ENCODE measurements at places on chromosomes 5 and 9.

DNA sequence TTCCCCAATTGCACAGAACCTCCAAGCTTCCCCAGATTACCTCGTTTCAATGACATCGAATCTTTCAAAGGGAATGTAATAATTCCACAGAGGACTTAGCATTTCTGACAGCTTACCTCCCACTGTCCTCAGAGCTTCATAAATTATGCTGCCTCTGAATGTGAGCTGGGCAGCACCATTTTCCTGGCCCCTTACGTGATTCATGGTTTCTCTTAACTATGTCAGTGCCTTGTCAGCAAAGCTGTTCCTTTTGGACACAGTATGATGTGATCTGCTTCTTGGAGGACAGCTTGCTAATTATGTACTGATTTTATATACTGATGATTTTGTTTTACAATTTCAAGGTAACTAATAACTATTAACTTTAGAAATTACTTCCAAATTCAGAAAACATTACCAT is 27.7 kb upstream of the SSBP2 start:
- no peak for DNase-seq

- no peak for DNase-seq
These were observed 5.1 kb downstream of the PIP5K1B start for GRCh38 chr9:68710111-68710471.

DNA sequence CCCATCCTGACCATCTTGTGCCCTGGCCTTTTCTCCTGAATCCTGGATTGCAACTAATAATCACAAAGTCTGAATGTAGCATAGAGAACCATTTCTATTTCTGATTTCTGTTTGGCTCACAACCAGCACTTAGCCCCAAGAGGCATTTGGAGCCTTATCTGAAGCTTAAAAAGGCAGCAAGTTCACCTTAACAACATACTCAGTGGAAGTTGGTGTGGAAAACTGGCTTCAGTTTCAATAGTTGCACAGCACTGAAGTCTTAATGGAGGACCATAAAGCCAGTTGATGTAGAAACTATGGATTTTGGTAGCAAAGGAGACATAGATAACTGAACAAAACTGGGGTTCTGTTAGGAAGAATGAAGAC is 574.1 kb downstream of the PSAT1 start:
- peak; percentile 46 for DNase-seq

DNA sequence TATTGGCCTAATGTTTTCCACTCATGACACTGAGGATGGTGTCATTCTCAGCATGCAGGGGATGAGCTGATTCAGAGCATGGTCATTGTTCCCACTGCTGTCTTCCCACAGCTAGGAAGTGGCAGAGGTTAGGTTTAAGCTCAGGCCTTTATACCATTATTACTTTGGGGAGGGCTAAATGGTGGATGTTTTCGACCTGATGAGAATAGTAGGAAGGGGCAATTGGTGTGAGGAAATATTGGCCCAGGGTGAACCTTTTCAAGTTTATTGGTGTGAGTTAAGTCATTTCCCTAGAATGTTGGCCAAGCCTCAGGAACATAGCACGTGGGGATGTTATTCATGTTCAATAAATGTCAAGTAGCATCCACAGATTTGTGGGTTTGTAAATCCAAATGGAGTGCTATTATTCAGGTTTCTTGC is 59.6 kb downstream of the ARHGAP26 start:
- DNase-seq = no peak

- no peak for DNase-seq
These were observed 101.0 kb downstream of the CD180 start for GRCh38 chr5:67095346-67096171.

GRCh38 chr9:131745610-131746009 is 5.7 kb upstream of the RAPGEF1 start:
- no peak for DNase-seq

GRCh38 chr5:38208782-38209378 is 49.5 kb upstream of the EGFLAM start:
- no peak for DNase-seq

DNA sequence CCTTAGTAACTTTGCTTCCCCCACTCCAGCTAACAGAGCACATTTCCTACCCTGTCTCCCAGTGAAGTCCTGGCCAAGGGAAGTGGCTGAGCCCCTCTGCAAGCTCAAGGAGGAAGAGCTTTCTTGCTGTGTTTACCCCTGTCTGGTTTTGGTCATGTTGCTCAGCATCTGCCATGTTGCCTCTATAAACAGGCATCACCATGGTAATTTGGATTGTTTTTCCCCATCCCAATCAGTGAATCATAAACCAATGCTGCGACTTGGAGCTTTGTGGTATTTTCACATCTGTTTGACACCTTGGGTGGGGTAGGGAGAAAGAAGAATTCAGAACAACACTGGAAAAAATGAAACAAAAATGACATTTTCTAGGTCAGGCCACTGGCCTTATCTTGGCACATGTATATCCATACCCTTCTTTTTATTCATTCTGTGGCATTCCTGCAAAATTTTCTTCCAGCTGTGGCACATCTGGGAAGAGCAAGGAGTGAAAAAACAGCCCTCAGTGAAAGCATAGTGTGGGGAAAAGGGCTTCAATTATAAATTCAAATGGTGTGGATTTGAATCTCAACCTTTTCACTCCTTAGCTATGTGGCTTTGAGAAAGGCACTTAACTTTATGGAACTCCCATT is 42.5 kb downstream of the SLIT3 start:
- DNase-seq = no peak

GRCh38 chr9:73613092-73613701 is 461.5 kb downstream of the ANXA1 start:
- DNase-seq = peak; percentile 21

- DNase-seq = no peak
These were observed 109.1 kb upstream of the ELL2 start for GRCh38 chr5:96070622-96071225.

DNA sequence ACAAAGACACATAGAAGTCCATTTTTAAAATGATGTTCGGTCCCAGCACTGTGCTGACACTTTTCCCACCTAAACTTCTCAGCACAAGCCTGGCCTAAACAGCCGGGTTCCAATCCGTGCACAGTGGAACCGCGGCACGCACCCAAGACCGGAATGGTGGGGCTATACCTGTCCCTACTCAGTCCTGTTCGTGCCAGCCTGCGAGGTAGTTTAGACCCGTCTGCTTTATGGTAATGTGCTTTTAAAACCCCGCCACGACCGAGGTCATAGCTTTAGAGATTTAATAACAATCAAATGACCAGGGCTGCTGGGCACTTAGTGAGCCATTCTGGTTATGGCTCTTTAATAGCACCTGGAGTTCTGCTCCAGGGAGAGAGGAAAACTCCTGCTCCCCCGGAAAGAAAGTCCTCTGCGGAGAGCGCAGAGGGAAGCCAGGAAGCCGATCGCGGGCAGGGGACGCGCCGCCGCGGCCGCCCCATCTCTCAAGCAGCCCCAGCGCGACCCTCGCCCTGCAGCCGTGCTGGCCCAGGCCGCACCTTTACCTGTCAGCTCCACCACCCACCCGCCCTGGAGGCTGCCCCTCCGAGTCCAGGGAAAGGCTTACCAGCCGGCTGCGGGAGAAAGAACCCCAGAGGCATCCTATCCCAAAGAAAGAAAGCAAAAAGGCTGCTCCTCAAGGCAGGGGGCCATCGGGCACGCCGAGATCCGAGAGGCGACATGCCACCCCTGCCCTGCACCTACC is 511 bp downstream of the ARL15 start:
- DNase-seq = no peak

- no peak for DNase-seq
These were observed 566.9 kb downstream of the PDE4D start for GRCh38 chr5:59326596-59326995.

- DNase-seq = no peak
These were observed 54.5 kb upstream of the HTR4 start for GRCh38 chr5:148708854-148709253.

DNA sequence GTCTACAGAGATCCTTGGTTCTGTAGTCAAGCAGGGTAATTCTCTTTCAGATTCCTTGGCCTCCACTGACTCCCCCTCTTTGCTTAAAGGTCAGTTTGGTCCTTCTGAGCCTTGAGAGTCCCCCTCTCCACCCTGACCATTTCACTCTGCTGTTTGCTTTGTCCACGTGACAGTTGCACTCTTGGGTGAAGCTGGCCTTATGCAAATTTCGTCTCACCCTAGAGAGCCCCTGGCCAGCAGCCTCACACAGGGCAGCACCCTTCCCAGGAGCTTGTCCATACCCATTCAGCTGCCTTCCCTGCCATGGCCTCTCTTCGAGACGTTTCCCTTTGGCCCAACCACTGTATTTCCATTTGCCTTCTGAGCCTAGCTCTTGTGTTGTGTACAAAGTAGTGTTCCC is 63.7 kb downstream of the PRKACG start:
- no peak for DNase-seq

- DNase-seq = no peak
These were observed 65.8 kb downstream of the SHB start for GRCh38 chr9:38003230-38003629.

DNA sequence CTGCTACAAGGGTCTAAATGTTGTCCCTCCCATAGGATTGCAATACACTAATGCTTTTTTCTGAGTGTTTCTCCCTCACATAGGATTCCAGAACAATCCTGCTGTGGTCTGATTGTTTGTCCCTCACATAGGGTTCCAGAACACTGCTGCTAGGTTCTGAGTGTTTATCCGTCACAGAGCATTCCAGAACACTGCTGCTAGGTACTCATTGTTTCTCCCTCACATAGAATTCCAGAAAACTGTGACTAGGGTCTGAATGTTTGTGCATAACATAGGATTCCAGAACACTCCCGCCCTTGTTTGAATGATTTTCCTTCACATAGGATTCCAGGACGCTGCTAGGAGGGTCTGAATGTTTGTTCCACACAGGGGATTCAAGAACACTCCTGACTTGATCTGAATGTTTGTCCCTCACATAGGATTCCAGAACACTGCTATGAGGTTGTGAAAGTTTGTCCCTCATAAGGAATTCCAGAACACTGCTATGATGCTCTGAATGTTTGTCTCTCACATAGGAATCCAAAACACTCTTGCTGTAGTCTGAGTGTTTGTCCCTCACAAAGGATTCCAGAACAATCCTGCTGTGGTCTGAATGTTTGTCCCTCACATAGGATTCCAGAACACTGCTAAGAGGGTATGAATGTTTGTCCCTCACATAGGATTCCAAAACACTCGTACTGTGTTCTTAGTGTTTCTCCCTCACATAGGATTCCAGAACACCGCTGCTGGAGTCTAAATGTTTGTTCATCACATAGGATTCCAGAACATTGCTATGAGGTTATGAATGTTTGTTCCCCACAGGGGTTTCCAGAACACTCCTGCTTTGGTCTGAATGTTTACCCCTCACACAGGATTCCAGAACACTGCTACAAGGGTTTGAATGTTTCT is 213.5 kb downstream of the FOXD4L6 start:
- DNase-seq = no peak

- no peak for DNase-seq
These were observed 5.1 kb downstream of the ZNF462 start for GRCh38 chr9:106868087-106868486.

DNA sequence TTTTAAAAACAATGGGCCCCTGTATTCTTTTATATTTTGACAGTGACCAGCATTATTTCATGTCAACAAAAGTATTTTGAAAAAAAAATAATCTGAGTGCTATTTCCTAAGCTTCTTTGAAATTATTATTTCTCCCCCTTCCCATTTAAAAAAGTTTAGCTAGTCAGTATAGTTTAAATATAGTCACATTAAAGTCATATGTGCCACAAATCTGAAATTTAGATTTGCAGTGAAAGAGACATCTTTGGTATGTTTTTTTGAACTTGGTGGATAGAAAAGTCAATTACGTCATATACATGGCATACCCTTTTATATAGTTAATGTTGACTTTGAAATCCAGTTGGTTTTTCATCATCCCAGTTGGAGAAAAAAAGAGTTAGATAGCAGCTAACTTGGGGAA is 297.0 kb downstream of the CCDC171 start:
- no peak for DNase-seq

DNA sequence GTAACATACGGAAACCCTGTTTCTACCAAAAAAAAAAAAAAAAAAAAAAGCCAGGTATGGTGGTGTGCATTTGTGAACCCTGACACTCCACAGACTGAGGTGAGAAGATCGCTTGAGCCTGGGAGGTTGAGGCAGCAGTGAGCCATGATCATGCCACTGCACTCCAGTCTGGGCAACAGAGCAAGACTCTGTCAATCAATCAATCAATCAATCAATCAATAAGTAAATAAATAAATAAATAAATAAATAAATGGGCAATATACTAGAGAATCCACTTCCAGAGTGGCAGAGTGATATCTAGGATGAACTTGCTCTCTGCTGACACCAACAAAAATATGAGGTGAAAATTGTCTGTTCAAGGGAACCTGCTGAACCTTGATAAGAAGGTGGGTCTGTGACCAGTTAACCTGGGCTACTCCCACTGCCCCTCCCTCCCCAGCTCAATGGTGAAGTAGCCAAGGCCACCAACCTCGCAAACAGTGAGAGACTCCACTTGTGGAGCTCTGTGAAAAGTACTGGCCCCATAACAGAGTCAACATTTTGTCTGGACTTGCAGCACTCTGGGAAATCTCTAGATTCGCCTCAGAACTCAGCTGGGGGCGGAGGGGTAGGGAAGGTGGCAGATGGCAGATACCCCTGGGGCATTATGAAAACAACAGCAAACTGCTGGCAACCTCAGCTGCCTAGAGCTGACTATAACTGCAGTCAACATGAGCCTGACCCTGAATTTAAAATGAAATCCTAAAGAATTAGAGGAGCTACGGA is 163.7 kb downstream of the ROR2 start:
- no peak for DNase-seq

- DNase-seq = no peak
These were observed 33.5 kb upstream of the SHOC1 start for GRCh38 chr9:111828193-111828592.

GRCh38 chr5:118984602-118985001 is 3.7 kb downstream of the DTWD2 start:
- peak; percentile 34 for DNase-seq

DNA sequence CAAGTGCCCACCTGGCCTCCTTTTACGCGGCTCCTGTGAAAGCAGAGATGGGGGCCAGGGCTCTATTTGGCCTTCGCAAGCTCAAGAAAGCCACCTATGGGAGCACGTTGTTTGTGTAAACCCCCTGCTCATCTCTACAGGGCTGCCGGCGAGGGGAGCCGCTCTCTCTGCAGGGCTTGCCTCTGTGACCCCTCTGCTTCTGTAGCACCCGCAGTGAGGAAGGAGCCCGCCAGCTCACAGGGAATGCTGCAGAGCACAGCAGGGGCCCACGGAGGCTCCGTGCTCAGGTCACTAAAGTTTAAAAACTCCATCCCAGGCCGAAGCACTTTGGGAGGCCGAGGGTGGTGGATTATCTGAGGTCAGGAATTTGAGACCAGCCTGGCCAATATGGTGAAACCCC is 376.8 kb downstream of the IRX2 start:
- no peak for DNase-seq

DNA sequence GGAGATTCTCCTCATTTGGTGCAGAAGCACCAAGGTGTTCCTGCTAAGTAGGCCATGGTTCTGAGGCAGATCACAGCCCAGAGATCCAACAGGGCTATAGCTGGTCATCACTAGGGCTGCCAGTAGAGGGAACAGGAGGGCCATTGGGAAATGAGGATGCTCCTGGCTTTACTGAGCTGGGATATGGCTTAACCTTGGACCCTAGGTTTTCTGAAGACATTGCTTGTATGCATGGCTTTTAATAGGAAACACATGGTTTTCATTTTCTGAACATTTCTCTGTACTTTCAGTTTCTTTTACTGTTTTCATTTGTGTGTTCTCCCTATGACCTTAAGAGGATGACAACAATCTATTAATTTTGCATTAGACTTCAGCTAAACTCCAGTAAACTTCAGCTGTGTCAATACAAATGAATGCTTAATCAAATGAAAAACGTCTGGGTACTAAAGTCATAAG is at the start of gene IFNW1:
Gene IFNW1, minus strand, starts transcription at position 406 of the 456 bp plus-strand sequence. Its CDS starts 262 bp downstream, at position 144.
- DNase-seq = no peak

- no peak for DNase-seq
These were observed 778 bp downstream of the TRIM41 start for GRCh38 chr5:181223729-181224389.

- DNase-seq = no peak
These were observed 367.1 kb upstream of the PDE4D start for GRCh38 chr5:60260658-60261057.
